ENCODE measurements at places on chromosomes 6 and 20. TPM values are rescaled to one million over a fixed set of nuclear protein-coding genes. Genes with fewer than 3 reads are reported as not detected.

Gene UBE3D
- 11.0 TPM for total RNA-seq

Gene MTFR2
- 32.9 TPM for total RNA-seq

DNA sequence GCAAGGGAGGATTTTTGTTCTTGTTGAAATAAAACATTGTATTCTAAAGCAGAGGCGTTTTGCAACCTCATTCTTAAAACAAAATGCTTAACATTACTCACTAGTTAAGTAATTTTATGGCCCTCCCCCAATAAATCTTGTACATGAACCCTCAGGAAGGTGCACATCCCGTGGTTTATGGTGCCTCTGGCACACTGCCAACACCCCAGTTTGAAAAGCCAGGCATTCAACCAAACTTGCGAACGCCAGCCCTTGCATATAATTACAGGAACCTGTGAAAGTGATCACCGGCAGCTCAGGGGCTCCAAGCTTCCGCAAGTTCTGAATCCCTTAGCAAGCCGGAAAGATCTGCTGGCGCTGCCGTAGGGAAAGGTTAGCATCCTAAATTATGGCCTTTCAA is 1109.0 kb upstream of the FLRT3 start:
- DNase-seq: no peak

Gene REPS1
- 68.6 TPM for total RNA-seq

DNA sequence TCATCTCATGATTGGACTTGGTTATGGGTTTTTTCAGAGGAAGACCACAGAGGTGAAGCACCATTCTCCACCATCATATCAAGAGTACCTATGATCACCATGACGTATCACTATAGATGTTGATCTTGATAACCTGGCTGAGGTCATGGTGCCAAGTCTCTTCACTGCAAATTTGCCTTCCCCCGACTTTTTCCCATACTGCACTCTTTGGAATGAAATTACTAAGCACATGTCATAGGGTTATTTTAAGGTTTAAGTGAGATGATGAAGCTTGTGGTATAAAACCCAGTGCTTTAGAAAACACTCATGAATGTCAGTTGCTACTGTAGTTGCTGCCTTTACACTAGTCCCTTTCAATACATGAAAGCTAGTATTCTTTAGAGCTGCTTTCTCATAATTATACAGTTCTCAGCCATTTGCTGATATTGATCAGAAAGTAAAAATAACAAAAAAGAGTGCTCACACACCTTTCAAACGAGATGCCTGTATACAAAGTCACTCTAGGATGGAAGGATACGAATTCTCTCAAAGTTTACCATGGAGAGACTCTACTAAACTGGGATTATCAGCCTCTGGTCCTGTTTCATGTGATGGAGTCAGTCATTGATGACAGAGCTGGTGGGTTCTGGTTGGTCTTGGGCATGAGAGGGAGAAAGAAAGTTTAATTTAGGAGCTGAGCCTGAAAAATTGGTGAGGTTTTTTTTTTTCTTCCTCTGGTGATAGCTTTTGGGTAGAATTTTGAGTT is 228.1 kb downstream of the PRL start:
- no peak for DNase-seq
